ENCODE measurements at places on chromosomes 5 and 9.

GRCh38 chr9:89955144-89955543, 350.3 kb downstream of the GADD45G start:
- no peak for DNase-seq

GRCh38 chr5:89246252-89246651, 363.3 kb upstream of the MEF2C start:
- no peak for DNase-seq

- DNase-seq: no peak
Measured at GRCh38 chr5:100828898-100829356, 74.2 kb downstream of the ST8SIA4 start.

DNA sequence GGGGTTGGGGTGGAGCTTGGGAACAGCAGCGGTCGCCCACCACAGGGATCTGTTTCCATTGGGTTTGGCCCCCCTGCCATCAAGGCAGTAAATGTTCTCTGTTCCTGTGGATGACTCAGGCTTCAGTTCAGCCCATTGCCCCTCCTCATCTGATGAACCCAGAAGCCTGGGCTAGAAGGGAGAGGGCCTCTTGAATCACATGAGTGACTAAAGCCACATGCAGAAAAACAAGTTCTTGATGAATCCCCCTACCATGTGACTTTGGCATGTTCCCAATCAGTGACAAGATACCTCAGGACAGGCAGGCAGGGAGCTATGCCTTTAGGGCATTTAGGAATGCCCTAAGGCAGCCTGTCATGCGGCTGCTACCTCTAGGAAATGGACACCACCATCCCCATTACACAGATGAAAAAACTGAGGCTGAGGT, 2.5 kb downstream of the SH3PXD2B start:
- no peak for DNase-seq

GRCh38 chr9:83957248-83957513, 22.8 kb downstream of the HNRNPK start:
- no peak for DNase-seq

DNA sequence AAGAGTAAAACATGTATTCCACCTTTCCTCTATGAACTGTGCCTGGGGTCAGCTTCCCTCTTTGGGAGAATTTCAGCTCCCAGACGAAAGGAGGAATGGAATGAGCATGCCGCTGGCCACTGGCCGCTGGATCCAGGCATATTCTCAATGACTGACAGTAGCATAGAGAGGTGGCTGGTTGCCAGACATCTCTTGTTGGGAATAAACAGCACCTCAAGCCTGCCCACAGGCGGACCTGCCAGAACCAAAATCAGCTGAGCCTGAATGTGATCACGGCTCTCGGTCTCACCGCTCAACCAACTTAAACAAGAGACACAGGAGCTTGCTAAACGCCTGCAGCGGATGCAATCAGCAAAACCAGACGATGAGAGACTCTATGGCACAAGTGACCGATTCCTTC, 20.6 kb downstream of the TBC1D9B start:
- DNase-seq: no peak

DNA sequence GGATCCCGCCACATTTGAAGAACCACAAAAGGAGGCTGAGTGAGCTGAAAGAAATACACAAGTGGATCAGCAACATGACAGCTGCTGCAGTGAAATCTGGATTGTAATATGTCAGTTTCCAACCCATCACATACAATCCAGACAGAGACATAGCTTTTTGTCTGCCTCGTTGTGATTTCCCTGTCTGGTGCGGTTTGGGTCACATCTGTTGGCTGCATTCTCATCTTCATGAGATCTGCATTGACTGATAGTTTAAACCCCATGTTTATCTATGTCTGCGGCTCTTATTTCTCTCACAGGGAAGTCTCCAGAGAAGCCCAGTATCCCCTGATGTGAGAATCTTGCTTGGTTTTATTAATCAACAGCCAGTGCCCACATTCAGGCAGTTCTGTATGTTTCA, 403.1 kb upstream of the ZNF608 start:
- no peak for DNase-seq

- no peak for DNase-seq
Measured at GRCh38 chr5:179431221-179431824, 86.1 kb upstream of the ADAMTS2 start.

Measured in stimulated activated CD4-positive, alpha-beta T cell treated with anti-CD3 and anti-CD28 coated beads, Interleukin-12 subunit alpha, Interleukin-12 subunit beta, amount 100 ng/mL, for 24 hours (primary cell).